ENCODE measurements at places on chromosomes 2 and 18. TPM values are rescaled to one million over a fixed set of nuclear protein-coding genes. Genes with fewer than 3 reads are reported as not detected.

GRCh38 chr18:61713502-61713901 lies 179.3 kb downstream of the RNF152 start:
- no peaks in the 10 kb centered on the region for H3K27me3 ChIP-seq
- no peaks in the 10 kb centered on the region for H3K36me3 ChIP-seq
- no peak overlapping the region for H3K27ac ChIP-seq
- H3K4me3 ChIP-seq: no peak overlapping the region
- no peaks in the 10 kb centered on the region for H3K4me1 ChIP-seq
- no peak for DNase-seq

- no peak overlapping the region for H3K4me3 ChIP-seq
- H3K4me1 ChIP-seq: peaks cover 32% of the 10 kb centered on the region
- H3K27ac ChIP-seq: no peak overlapping the region
- H3K27me3 ChIP-seq: no peaks in the 10 kb centered on the region
These were observed 4.3 kb downstream of the ITGAV start for GRCh38 chr2:186594001-186594722.

The COL6A3 gene
- 1,362 TPM for total RNA-seq

The SPATA3 gene
- total RNA-seq: not detected

GRCh38 chr2:165357758-165358157 lies 111.7 kb upstream of the CSRNP3 start:
- H3K27me3 ChIP-seq: no peaks in the 10 kb centered on the region
- H3K36me3 ChIP-seq: no peaks in the 10 kb centered on the region
- peaks cover 8% of the 10 kb centered on the region for H3K4me1 ChIP-seq
- peak; percentile 75 for DNase-seq
- H3K4me3 ChIP-seq: no peak overlapping the region
- 0 out of 2 replicates have a peak overlapping the region, but pooled peaks have one; percentile 5 for H3K27ac ChIP-seq

- no peaks in the 10 kb centered on the region for H3K36me3 ChIP-seq
- no peaks in the 10 kb centered on the region for H3K27me3 ChIP-seq
- no peak for DNase-seq
- H3K4me1 ChIP-seq: peaks cover 39% of the 10 kb centered on the region
- H3K4me3 ChIP-seq: no peak overlapping the region
These were observed 58.8 kb upstream of the TTN start for GRCh38 chr2:178865999-178866398.

The C2orf72 gene
- 0.11 TPM for total RNA-seq

DNA sequence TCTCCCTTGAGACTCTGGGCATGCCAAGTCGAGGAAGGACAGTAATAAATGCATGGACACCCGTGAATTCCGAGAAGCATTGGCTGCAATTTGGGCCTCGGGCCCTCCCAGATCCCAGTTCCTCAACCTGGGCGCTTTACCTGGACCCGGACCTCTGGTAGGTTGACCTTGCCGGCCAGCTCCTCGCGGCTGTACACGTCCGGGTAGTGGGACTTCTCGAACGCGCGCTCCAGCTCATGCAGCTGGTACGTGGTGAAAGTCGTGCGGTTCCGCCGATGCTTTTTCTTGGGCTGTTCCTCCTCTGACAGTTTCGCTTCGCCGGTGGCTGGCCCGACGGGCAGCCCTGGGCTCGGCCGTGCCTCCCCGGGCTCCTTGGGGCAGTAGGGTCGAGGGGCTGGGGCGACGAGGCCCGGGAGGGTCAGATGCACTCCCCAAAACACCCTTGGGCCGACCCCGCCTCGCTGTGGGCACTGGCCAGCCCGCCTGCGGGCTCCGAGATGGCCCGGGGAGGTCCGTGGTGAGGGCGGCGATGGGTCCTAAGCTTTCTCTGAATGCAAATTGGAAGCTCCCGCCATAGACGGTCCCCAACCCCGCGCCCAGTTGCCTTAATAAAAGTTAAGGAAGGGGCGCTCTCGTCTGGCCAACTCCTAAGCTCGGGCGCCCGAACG lies 899 bp downstream of the RAX start:
- H3K27me3 ChIP-seq: peaks cover 93% of the 10 kb centered on the region
- H3K36me3 ChIP-seq: no peaks in the 10 kb centered on the region
- no peak overlapping the region for H3K27ac ChIP-seq
- H3K4me3 ChIP-seq: peak overlapping the region; percentile 46

DNA sequence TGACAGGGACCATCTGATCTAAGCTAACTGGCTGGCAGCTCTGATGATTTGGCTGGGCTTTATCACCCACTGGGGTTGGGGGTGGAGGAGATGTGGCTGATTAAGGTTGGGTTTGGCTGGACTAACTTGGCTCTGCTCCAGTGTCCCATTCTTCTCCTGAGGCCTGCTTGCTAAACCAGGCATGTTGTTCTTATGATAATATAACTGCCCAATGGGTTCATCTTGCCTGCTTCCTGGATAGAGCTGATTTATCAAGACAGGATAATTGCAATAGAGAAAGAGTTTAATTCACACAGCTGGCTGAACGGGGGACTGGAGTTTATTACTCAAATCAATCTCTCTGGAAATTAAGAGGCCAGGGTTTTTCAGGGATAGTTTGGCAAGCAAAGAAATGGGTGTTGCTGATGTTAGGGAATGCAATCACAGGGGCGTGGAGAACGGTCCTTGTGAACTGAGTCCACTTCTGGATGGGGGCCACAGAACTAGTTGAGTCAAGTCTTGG lies 150.4 kb downstream of the PTH2R start:
- no peaks in the 10 kb centered on the region for H3K36me3 ChIP-seq
- no peaks in the 10 kb centered on the region for H3K27me3 ChIP-seq
- H3K4me1 ChIP-seq: no peaks in the 10 kb centered on the region
- DNase-seq: no peak
- H3K27ac ChIP-seq: no peak overlapping the region

- H3K4me3 ChIP-seq: no peak overlapping the region
- no peaks in the 10 kb centered on the region for H3K36me3 ChIP-seq
These were observed 228.4 kb downstream of the MGAT5 start for GRCh38 chr2:134482131-134482723.

GRCh38 chr2:207054521-207054920 lies 111.2 kb downstream of the KLF7 start:
- no peak overlapping the region for H3K27ac ChIP-seq
- peaks cover 6% of the 10 kb centered on the region for H3K4me1 ChIP-seq
- H3K36me3 ChIP-seq: no peaks in the 10 kb centered on the region

DNA sequence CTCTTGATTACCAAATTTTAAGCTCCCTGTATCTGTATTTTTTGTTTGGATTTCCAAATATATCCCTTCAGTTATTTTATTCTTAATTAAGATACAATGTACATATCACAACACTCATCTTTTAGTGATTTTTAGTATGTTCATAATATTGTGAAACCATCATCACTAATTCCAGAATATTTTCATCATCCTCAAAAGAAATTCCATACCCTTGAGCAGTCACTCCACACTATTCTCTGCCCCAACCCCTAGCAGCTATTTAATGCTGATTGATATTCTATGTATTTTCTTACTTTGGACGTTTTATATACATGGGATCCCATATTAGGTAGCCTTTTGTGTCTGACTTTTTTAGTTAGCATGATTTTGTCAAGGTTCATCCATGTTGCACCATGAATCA lies 127.4 kb upstream of the SLC8A1 start:
- no peaks in the 10 kb centered on the region for H3K36me3 ChIP-seq
- peak; percentile 45 for DNase-seq
- peaks cover 15% of the 10 kb centered on the region for H3K4me1 ChIP-seq
- H3K27ac ChIP-seq: no peak overlapping the region

GRCh38 chr18:2112435-2113045 lies 458.8 kb downstream of the METTL4 start:
- no peaks in the 10 kb centered on the region for H3K36me3 ChIP-seq
- DNase-seq: peak; percentile 6
- no peaks in the 10 kb centered on the region for H3K27me3 ChIP-seq

DNA sequence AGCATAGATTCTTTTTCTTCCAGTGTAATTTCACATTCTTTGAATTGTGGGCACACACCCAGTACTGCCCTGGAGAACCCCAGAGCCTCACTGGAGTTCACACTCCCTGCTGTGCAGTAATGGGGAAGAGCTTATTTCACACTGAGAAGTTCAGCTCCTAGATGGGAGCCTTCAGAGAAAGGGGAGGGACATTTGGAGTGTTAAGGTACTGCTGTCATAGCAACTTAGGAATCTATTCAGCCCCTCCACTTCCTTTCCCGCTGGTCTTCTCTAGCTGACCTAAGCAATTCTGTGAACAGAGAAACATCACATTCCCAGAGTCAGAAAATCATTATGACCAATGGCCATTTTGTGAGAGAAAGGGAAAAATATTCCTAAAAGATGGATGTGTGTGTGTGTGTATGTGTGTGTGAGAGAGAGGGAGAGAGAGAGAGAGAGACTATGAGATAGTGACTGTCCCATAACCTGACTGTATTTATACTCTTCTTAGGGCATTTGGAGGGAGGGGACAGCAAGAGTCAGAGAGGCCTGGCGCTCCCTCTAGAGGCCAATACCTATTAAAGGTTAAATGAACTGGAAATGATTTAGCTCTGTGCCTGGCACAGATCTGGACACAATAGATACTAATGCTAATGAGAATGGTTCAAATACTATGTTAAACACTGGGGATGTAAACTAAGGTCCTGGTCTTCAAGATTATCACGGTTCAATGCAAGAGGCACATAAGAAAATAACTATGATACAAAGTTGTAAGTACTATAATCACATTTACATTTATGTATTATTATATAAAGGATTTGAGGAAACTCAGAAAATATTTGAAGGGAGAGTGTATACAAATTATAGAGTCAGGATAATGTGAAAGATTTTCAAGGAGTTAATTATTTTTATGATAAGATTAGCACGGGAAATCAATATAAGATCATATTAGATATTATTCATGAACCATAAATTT lies 41.5 kb upstream of the RPE start:
- no peak overlapping the region for H3K27ac ChIP-seq
- H3K36me3 ChIP-seq: no peaks in the 10 kb centered on the region
- no peaks in the 10 kb centered on the region for H3K4me1 ChIP-seq
- no peaks in the 10 kb centered on the region for H3K27me3 ChIP-seq
- peak; percentile 73 for DNase-seq

GRCh38 chr2:135585586-135585985 lies 54.3 kb downstream of the R3HDM1 start:
- H3K4me1 ChIP-seq: no peaks in the 10 kb centered on the region
- no peak overlapping the region for H3K4me3 ChIP-seq
- H3K27ac ChIP-seq: no peak overlapping the region
- H3K27me3 ChIP-seq: no peaks in the 10 kb centered on the region
- DNase-seq: peak; percentile 25

DNA sequence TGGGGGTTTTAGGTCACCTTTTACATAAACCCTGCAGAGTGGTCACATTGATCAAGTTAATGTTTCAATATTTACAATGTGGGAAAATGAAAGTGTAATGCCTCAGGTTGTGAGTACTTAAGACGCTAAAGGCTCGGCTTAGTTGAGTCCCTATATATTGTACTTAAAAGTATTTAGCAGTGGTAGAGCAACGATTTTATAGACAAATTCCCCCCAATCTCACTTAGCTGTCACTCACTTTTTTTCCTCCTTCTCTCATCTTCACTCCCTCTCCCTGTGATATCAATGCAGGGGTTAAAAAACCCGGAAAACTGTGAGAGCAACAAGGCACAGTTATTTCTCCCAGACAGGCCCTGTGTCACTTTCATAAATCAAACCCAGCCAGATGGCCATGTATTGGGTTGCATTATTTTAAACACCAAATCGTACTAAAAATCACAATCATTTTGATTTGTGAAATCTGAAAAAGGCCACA lies 5.4 kb downstream of the POU3F3 start:
- peaks cover 27% of the 10 kb centered on the region for H3K27me3 ChIP-seq
- no peak overlapping the region for H3K27ac ChIP-seq
- H3K4me1 ChIP-seq: no peaks in the 10 kb centered on the region
- DNase-seq: no peak
- H3K4me3 ChIP-seq: no peak overlapping the region
- H3K36me3 ChIP-seq: no peaks in the 10 kb centered on the region

The CAPN10 gene
- total RNA-seq: 13.3 TPM

DNA sequence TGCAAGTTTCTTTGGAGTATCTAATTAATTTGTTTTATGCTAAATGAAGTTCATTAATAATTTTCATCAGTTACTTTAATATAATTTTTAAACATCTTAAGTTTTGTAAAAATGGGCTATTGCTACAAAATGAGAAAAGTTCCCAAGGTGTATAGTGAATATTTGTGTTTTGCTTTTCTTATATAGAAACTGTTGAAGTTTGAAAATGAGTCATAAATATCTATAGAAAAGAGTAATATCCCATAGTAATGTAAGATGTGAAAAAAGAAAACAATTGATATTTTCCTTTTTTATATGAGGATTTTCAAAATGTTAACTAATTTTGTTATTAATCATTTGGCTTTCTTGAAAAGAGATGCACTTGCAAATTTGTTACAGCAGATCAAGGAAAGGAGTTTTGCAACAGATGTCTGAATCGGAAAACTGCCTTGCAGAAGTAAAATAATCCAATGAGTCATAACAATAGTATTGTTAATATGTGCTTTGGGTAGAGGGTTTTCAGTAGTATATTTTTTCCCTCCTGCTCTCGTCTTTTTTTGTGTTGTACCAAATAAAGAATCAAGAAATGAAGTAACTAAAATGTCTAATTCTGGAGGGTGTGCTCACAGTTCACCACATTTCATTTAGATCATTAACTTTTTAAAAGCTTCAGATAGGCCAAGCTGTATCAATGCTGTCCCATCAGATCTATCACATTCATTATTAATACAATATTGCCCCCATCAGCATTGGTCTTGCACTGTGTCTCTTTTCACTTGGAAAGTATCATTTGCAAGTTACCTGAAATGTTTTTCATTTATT lies 15.5 kb downstream of the DUSP19 start:
- H3K36me3 ChIP-seq: no peaks in the 10 kb centered on the region
- H3K27me3 ChIP-seq: no peaks in the 10 kb centered on the region

- H3K27ac ChIP-seq: no peak overlapping the region
- no peaks in the 10 kb centered on the region for H3K36me3 ChIP-seq
- no peak overlapping the region for H3K4me3 ChIP-seq
- DNase-seq: no peak
- no peaks in the 10 kb centered on the region for H3K4me1 ChIP-seq
These were observed 56.7 kb upstream of the FAM98A start for GRCh38 chr2:33655626-33656320.

DNA sequence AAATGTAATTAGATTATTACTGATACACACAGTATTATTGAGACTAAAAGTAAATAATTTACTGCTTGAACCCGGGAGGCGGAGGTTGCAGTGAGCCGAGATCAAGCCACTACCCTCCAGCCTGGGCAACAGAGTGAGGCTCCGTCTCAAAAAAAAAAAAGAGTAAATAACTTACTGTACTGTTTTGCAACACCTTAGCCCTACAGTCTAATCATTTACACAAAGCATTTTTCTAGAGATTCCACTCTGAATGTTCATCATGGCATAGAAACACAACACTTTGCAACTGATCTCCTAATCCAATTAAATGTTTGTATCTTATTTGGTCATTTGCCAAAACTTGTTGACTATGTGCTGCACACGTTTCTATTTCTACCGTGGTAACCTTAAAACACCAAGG lies 23.4 kb upstream of the RMP24 start:
- H3K27me3 ChIP-seq: no peaks in the 10 kb centered on the region
- H3K36me3 ChIP-seq: no peaks in the 10 kb centered on the region
- H3K27ac ChIP-seq: no peak overlapping the region
- DNase-seq: no peak
- H3K4me3 ChIP-seq: no peak overlapping the region

DNA sequence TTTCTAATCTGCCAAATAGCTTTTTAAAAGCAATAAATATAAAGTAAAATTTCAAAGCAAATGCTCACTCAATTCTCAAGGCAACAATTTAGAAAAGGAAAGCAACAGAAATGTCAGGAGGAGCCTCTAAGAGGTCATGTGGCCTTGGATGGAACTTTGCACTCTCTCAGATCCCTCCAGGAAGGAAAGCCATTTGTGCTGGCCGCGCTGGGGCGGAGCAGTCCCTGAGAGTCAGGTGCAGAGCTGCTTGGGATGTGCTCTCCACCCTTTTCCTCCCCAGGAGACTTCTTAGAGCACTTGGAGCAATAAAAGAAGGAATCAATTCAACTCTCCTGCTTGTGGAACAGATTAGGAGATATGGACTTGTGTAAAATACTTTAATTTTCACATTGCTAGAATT lies 379.8 kb upstream of the LINC00305 start:
- H3K4me1 ChIP-seq: no peaks in the 10 kb centered on the region
- no peak overlapping the region for H3K27ac ChIP-seq
- no peaks in the 10 kb centered on the region for H3K27me3 ChIP-seq
